CD4-positive, alpha-beta T cell treated with Interleukin-2 at 100 ng/mL for 4 hours (primary cell): ENCODE measurements at places on chromosomes 4 and X.

DNA sequence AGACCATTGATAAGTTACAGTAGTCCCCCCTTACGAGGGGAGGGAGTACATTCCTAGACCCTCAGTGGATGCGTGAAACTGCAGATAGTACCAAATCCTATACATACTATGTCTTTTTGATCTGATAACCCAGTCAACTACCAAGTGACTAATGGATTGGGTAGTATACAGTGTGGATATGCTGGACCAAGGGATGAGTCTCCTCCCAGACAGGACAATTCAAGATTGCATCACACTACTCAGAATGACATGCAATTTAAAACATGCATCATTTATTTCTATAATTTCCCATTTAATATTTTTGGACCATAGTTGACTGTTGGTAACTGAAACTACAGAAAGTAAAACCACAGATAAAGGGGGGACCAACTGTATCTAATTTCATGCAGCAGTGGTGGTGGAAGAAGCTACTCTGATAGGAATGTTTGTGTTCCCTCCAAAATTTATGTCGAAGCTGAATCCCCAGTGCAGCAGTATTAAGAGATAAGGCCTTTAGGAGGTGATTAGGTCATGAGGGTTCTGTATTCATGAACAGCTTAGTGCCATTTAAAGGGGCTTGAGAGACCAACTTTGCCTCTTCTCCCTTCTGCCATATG lies 11.9 kb downstream of the HADH start:
- DNase-seq, result no peak

DNA sequence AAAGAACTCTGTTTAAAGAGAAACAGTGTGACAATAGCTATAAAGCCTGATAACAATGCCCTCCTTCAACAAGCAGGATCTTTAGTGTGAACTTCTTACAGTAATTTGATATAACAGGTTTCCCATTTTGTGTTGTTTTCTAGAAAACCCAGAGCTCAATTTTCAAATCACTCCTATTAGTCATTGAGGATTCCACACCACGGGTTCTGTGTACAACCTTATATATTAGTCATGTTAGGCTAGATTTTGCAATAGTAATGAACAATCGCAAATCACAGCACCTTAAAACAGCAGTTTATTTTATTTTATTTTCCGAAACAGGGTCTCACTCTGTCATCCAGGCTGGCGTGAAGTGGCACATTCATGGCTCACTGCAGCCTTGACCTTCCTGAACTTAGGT lies 1020.9 kb upstream of the INTU start:
- no peak for DNase-seq

DNA sequence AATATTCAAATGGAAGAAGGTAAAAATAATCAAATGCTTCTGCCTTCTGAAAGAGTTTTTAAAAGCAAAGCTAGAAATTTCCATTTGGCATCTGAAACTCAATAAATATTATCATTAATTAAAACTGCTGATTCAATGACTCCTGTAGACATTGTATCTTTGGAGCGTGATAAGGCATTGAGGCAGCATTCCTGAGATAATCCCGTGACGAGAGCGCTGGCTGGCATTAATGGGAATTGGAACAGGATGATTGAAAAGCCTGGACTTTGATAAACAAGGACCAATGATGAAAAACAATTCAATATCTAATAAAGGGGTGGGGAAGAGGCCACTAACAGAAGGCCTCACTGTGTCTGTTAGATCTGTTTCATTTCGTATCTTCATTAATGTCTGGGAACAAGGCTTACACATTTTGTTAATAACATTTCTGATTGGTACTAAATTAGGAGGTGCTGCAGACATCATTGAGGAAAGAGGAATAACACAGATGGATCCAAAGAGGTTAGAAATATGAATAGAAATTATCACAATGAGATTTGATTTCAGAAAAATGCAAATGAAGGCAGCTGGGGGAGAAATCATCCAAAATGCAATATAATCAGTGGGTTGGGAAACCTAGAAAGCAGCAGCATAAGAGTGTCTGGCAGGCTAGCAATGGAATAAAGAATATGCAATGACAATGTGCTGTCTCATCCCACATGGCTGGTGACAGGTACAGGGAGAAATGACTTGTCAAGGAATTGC lies 102.3 kb downstream of the SCD5 start:
- no peak for DNase-seq

DNA sequence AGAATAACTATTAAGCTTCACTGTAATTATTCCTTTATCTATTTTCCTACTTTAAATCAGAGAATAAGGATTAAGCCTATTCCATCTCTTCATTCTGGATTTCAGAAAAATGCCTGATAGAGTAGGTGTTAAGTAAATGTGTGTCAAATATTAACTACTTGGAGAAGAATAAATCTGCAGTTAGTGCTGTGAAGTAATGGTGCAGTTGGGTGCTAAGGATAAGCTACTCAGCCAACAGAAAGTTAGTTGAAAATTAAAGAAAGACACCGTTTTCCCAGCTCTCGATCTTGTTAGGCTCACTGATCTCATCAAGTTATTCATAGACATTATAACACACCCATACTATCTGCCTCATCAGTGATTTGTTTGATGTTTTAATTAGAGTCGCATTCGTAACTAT lies 7.1 kb downstream of the PF4V1 start:
- DNase-seq, result no peak

DNA sequence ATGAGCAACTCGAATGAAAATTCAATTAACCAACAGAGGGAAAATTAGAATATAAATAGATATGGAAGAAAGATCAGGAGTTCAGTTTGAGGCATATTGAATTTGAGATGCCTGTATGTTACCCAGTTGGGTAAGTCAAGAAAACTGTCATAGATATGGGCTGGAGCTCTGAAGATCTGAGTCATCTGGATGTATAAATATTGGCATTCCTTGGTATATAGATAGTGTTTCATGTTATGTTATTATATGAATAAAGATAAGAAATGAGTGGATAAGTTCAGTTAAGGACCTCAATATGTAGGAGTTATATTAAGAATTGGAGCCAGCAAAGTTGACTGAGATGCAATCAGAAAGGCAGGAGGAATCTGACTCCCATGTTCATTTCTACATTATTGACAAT lies 543.6 kb upstream of the SMIM31 start:
- DNase-seq, result no peak

DNA sequence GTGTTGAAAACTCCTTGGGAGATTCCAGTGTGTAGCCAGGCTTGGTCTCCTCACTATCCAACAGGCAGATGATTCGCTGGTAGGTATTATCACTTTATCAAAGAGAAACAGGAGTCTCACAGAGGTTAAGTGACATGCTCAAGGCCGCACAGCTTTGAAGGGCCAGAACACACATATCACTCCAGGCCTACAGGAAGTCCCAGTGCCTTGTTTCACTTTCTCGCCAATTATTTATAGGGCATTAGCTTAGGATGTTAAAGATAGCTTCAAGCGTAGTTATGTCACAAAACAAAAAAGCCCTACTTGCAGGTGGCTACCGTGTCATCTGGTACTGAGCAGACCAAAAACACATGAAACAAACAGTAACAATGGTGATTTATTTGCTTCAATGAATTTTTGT lies 13.2 kb downstream of the ATP8A1 start:
- DNase-seq, result no peak

DNA sequence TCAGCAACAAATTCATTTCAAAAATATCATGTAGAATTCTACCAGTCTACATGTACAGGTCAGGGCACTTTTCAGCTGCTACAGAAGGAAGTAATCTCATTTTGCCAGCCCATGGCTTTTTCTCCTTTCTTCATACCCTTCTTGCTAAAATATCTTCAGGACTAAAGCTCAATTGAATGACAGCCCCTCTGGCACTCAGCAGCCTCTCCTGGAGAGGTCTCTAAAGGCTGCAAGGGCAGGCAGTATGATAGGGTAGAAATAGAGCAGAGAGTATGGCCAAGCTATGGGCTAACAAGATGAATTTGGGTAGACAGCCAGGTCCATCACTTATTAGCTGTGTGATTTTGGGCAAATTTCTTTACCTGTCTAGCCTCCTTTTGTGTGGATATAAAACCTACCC lies 224.6 kb upstream of the RPL34 start:
- DNase-seq, result no peak

DNA sequence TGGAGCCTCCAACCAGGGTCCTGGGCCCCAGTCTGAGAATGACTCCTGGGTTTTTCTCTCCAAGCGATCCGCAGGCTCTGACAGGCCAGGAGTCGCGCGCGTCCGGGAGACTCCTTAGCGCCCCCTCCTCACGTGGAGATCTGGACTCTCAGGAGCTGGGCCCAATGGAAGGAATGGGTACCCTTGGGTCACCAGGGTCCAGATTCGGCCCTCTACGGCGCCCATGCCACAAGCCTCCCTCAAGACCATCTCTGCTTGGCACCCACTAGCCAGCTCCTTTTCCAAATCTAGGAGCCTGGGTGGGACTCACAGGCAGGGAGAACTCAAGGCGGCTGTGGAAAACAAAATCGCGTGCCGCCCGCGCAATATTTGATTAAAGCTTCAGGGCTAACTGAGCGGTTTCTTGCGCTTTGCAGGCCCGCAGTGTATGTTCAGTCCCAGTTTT lies 7.1 kb downstream of the HAND2 start:
- no peak for DNase-seq

GRCh38 chrX:1487401-1487800 lies 34.7 kb upstream of the ASMTL start:
- no peak for DNase-seq

GRCh38 chr4:45363931-45364330 lies 637.6 kb upstream of the GNPDA2 start:
- DNase-seq, result no peak

DNA sequence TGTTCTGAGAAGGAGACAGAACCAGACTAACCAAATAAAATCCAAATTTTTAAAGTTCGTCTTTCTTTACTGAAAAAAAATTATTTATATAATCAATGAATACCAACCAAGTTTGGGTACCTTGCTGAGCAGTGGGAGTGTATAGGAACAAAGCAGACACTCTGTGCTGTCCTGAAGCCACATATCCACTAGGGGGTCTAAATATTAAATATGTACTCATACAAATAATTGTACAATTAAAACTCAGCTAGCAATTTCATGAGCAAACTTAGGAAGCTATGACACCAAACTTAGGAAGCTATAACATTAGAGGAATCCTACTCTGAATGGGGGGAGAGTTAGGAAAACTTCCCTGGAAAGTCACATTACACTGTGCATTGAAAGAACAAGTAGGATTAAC lies 582.0 kb upstream of the EPHA5 start:
- DNase-seq, result no peak

GRCh38 chrX:103793545-103793940 lies 16.9 kb downstream of the PLP1 start:
- no peak for DNase-seq

GRCh38 chr4:185004562-185005218 lies 13.6 kb upstream of the HELT start:
- DNase-seq, result no peak

GRCh38 chrX:40120838-40121580 lies 23.3 kb upstream of the BCOR start:
- DNase-seq, result no peak

GRCh38 chr4:163556177-163556576 lies 61.7 kb downstream of the TMA16 start:
- DNase-seq, result peak; percentile 13

DNA sequence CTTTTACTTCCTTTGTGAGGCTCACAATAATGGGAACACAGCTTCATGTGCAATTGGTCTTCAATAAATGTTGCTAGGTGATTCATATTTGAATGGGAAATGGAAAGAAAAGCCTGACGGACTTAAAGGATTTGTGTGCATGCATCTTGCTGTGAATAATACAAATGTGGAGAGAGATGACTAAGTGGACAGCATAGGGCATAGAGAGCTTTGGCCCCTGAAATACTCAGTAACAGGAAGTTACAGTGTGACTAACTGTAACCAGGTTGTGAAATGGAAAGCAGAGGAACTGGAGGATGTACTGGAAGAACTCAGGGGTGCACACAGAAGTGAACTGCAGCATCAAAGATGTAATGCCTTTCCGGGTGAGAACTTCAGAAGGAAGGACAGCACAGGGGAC lies 206.7 kb downstream of the MGST2 start:
- peak; percentile 4 for DNase-seq

DNA sequence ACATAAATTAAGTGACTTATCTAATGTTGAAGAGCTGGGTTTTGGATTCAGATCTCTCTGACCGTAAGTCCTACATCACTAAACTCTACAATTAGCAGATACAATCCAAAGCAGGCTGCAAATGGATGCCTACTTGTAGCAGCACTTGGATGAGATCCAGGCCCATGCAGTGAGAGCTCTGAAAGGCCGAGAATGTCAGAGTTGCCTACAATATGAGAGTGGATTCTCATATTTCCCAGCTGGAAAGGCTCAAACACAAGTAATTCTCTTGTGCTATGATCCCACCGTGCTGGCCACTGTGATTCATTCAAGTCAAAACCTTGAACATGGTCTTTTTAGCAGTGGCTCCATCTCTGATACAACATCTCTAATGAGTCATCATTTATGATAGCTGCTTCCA lies 125.4 kb upstream of the CHRDL1 start:
- DNase-seq, result no peak

DNA sequence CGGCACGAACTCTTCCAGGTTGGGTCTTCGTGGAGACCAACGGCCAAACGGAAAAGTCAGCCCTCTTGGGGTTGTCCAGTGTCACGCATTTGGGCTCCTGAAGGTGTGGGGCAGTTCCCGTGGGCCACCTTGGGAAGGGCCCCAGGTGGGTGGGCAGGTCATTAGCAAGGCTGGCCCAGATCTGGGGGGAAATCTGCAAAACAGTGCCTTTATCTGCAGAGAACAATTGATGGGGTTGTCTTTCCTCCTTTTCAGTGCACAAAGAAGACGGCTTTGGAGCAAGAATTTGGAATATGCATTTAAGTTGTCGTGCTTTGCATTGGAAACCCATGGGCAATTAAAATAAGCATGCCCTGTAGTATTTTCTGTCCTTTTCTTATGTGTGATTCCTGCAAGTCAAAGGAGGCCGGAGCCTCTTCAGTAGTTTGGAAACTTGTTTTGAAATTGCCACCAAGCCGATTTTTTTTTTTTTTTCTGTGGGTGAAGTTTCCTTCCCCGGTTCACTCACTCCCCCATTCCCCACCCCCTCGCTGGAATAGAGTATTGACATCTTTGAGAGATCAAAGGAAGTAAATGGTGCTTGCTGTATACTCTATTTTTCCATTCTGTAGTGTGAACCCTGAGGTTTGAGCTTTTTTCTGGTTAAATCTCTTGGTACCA lies 9.8 kb downstream of the ZIC3 start:
- no peak for DNase-seq
